ENCODE measurements at places on chromosomes 12 and 14.

- no peak for DNase-seq
These were observed 22.4 kb downstream of the DENND5B start for GRCh38 chr12:31568498-31568897.

GRCh38 chr12:118467641-118468305 is 91.4 kb downstream of the SUDS3 start:
- no peak for DNase-seq

DNA sequence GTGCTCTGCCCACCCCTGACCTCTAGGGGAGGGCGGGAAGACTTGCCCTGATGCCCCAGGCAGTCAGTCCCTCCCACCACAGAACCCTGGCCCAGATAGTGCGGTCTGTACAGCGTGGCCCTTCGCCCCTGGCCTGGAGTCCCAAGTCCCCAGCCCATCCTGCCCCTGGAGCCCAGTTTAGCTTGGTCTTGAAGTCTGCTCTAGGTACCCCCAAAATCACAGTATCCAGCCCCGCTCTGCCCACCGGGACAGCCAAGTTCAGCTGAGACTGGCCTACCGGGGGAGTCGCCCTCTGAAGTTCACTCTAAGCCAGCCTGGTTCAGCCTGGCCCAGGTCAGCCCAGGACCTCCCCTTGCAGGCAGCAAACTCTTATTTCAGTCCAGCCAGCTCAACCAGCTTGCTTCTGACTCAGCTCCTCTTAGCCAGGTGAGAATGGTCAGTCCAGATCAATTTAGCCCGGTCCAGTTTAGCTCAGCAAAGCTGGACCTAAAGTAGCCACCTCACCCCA is 75.9 kb downstream of the TMEM121 start:
- DNase-seq: no peak

DNA sequence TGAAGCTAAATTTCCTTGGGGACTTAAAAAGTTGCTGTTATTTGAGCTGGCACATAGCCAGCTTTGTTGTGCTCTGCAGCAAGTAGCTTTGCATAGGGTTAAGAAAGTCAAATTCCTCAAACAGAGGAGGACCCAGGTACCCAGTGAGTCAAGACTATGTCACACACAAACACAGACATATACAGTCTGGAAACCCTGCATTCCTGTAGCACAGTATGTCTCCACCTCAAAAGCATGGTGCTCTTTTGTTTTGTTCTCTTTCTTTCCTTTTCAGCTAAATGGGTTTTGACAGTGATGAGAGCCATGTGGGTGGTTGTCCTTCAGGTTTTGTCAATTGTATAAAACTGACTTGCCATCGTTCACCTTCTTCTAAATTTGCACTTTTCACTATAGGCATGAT is 179.6 kb upstream of the DIO2 start:
- DNase-seq: no peak

DNA sequence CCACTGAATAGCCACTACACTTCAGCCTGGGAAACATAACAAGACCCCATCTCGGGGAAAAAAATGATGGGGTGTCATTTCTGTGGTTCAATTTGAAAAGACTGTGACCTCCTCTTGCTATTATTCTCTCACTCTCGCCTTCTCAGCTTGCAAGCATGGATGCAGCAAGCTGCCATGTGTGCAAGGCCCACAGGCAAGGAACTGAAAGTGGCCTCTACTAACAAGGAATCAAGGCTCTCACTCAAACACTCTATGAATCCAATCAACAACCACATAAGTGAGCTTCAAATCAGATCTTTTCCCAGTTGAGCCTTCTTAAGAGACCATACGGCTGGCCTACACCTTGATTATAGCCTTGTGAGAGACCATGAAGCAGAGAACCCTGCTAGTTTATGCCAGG is 17.9 kb upstream of the DHRS7 start:
- no peak for DNase-seq

DNA sequence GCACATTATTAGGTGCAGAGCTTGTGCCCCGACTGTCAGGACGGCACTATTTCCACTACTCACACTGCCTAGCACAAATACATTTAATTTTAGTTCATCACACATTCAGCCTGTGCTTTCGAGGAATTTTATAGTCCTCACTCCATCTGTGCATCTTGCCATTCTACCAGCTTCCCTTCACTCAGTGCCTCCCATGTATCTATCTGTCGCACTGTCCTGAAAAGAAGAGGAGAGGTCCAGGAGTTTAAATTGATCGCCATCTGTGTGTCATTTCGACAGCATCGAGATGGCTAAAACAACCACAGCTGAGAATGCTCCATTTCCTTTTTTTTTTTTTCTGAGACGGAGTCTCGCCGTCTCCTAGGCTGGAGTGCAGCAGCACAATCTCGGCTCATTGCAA is 97.6 kb upstream of the FOXN3 start:
- DNase-seq: no peak

- DNase-seq: no peak
These were observed 83.7 kb downstream of the LMNTD1 start for GRCh38 chr12:25469368-25469767.

DNA sequence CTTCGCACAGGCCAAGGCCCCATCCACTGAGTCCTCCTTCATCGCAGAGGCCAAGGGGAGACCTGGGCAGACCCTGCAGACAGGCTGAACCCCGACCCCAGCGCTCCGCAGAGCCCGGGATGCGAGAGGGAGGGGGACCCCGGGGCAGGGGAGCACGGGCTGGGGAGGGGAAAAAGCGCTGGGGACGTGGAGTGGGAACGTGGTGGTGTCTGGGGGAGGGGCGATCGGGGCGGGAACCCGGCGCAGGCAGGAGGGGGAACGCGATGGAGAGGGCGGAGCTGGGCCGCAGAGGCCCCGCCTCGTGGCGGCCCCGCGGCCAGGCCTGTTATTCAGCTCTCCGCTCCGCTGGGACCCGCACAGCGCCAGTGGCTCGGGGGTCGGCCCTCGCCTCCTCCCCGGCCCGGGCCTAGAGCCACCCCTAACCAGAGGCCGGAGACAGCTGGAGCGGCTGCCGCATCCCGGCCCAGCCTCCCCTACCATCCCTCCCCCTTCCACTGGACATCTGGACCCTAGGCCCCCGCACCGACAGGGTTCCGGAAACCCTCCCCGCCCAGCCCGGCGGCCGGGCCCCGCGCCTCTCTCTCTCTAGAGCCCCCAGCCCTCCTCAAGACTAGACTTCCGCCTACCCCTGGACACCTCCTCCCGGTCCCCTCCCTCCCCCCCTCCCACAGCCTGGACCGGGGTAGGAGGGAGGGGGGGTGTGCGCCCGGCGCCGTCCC is at the start of gene ARHGEF25:
ARHGEF25 (plus strand) TSS at position 328 of the 719 bp plus-strand sequence. CDS start 460 bp downstream, outside the sequence.
- peak; percentile 36 for DNase-seq
